GM23248 (cell line): ENCODE measurements at places on chromosomes 11 and 22. TPM values are rescaled to one million over a fixed set of nuclear protein-coding genes. Genes with fewer than 3 reads are reported as not detected.

The SEC14L3 gene
- not detected in 2 replicates for polyA plus RNA-seq

The SPTBN2 gene
- 0.13 TPM in 1 of 2 replicates, not detected in the other for polyA plus RNA-seq

The MYO7A gene
- not detected in 2 replicates for polyA plus RNA-seq

The SREBF2 gene
- polyA plus RNA-seq: 23.6 and 25.0 TPM in 2 replicates

The NAALAD2 gene
- 0.23 TPM in 1 of 2 replicates, not detected in the other for polyA plus RNA-seq

The PRG2 gene
- 2.6 and 2.8 TPM in 2 replicates for polyA plus RNA-seq

The LRP5 gene
- polyA plus RNA-seq: 2.1 and 3.0 TPM in 2 replicates

The ABTB2 gene
- polyA plus RNA-seq: 8.4 and 8.7 TPM in 2 replicates

The OR52E8 gene
- not detected in 2 replicates for polyA plus RNA-seq
